Ovary (tissue), 10 donors: ENCODE measurements at places on chromosomes 5 and 9.

- DNase-seq: no peak
Observed at GRCh38 chr5:33310451-33310850, 130.3 kb upstream of the TARS1 start.

- no peak for DNase-seq
Observed at GRCh38 chr5:127184851-127185250, 105.7 kb upstream of the MEGF10 start.

DNA sequence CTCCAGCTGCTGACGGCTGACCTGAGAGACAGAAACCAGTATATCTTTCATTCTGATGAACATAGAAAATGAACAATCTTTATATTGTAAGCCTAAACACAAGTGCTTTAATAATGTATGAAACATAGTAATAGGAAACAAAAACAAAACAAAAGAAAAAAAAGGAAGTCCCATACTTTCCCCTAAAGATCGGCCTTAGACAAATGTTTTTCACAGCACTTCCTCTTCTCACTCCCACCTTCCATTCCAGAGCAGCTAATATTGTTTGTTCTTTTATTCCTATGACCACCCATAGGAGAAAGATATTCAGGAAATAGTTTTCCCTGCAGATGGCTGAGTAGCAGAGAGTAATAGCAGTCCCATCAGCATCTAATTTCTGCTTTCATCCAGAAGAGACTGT is 194.4 kb upstream of the SLC27A6 start:
- DNase-seq: no peak

DNA sequence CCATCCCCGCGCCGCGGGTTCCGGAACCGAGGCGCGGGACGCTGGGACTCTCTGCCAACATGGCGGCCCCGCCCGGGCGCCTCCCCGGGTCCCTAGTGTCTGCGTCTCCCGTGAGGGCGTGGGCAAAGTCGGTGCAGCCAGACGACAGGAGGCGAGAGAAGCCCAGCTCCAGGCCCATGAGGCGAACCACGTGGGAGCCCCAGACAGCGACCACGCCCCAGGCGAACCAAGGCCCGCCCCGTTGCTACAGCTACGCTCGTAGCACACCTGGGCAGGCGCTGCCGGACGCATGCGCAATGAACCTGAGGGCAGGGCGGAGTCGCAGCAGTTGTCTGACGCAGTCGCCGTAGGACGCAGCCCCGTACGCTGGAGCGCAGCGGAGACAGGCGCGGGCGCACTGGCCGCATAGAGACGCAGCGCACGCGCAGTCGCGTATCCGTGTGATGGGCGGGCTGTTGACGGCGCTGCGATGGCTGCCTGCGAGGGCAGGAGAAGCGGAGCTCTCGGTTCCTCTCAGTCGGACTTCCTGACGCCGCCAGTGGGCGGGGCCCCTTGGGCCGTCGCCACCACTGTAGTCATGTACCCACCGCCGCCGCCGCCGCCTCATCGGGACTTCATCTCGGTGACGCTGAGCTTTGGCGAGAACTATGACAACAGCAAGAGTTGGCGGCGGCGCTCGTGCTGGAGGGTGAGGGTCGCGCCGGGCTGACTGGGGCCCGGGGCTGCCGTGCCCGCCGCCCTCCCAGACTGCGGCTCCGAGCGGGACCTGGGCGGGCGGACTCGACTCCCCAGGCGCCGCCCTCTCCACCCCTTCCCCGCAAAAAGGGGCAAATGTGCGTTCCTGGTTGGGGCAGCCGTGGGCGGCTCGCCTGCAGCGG is at the start of gene MAN1B1:
MAN1B1 (plus strand) TSS at position 455 of the 878 bp plus-strand sequence; CDS start at position 470, 15 bp downstream.
- DNase-seq: peak; percentile 99

DNA sequence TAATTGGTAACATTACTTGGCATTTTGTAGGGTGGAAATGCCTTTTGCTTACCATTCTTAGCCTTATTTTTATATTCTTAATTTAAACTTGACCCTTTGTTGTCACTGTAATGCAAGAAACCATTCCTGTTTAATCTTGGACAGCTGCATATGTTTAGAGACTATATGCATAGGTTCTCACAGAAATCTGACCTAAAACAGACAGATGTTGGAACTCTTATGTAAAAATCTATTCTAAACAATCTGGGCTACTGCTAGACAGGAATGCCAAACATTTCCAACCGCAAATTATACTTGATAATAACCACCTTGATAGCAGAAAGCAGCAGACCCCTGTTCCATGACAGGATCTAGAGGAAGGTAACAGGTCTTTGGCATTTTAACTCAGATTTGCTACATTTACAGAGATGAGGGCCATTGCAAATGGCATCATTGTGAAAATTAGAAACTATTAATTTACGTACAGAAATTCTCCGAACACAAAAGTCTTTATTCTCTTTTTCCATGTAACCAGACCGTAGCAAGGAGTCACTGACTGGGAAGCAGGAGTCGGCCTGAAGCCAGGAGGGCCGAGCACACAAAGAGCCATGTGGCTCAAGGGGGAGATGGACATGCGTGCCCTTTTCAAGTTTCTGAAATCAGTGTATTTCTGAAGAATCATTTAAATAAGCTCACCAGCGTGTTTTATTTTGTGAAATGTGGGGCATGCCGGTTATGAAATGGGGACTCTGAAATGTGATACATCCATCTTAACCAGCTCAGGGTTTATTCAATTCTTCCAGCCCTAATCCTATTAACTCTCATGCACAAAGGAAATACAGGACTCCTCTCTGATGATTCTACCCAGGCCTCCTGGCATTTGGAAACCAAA is 139.3 kb downstream of the AOPEP start:
- DNase-seq: peak; percentile 53

GRCh38 chr5:10600626-10601245 is 36.9 kb downstream of the ANKRD33B start:
- DNase-seq: no peak
